ENCODE measurements at places on chromosomes 1 and 21. TPM values are rescaled to one million over a fixed set of nuclear protein-coding genes. Genes with fewer than 3 reads are reported as not detected.

KCNE2 gene
- not detected for total RNA-seq

DNA sequence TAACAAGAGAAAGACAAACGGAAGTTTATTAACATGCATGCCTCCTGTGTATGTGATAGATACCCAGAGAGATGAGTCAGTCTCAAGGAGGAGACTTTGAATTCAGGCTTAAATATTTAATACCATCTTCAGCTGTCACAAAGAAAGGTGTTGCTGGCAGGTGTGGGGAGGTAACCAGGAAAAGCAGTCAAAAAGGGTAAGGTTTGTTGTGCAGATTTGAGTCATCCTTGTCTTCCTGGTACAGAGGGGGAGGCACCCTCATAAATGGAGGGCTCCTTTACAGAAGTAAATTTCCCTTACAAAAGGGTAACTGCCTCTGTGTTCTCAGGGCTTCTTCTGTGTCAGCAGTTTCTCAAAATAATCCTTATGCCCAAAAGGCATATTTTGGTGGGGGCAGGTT is 75.2 kb upstream of the B3GALT5 start:
- H3K36me3 ChIP-seq: no peaks in the 10 kb centered on the region
- no peaks in the 10 kb centered on the region for H3K27me3 ChIP-seq
- DNase-seq: no peak
- H3K27ac ChIP-seq: no peak overlapping the region
- H3K4me1 ChIP-seq: no peaks in the 10 kb centered on the region
- no peak overlapping the region for H3K4me3 ChIP-seq

GSTM1 gene
- not detected for total RNA-seq

NID1 gene
- 46.6 TPM for total RNA-seq

GRCh38 chr1:197663162-197663953 is 111.9 kb downstream of the DENND1B start:
- no peak for DNase-seq
- H3K4me3 ChIP-seq: no peak overlapping the region
- no peak overlapping the region for H3K27ac ChIP-seq
- no peaks in the 10 kb centered on the region for H3K27me3 ChIP-seq
- peaks cover 10% of the 10 kb centered on the region for H3K4me1 ChIP-seq

PCSK9 gene
- total RNA-seq: 25.7 TPM

DNA sequence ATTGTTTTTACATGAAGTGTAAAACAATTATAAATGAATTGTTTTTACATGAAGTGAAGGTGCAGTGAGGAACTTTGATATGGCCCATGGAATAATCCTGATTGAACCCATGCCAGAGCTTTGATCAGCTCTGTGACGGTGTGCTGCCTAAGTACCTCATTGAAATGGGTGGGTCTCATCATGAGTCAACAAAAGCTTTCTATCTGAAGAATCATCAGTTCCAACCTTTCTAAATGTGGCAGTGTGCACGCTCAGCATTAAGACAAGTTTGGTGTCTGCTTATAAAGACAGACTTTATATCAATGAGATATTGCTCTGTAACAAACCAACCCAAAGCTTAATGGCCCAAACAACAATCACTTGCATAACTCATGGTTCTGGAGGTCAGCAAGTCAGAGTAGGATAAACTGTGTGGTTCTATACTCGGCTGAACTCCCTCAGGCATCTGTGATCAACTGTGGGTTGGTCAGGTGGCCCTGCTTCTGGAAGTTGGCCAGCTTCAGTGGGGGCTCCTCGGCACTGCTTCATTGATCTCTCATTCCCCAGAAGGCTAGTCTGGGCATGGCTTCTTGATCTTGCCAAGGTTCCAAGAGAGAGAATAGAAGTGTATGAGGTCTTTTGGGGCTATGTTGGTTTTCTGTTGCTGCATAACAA is 258.0 kb downstream of the LTN1 start:
- no peak overlapping the region for H3K4me3 ChIP-seq
- H3K27me3 ChIP-seq: no peaks in the 10 kb centered on the region
- H3K36me3 ChIP-seq: no peaks in the 10 kb centered on the region
- DNase-seq: no peak

DNA sequence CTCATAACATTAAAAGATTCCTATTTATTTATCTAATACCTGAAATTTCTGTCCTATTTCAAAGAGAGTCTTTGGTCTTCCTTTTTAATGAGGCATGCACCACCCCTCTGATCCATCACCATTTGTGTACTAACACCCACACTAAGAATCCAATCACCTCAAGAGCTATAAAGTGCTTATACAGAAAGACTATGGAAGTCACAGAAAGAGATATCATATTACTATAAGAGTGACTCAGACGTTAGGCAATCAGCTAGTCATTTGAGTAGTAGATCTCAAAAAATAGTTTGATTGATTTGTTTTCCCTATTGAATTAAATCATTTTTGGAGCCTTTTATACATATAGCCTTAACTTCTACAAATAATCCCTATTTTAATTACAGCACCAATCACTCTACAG is 46.1 kb downstream of the NME7 start:
- H3K27me3 ChIP-seq: no peaks in the 10 kb centered on the region
- DNase-seq: no peak
- H3K4me3 ChIP-seq: no peak overlapping the region
- no peaks in the 10 kb centered on the region for H3K4me1 ChIP-seq
- no peaks in the 10 kb centered on the region for H3K36me3 ChIP-seq
- no peak overlapping the region for H3K27ac ChIP-seq

Data from lower lobe of right lung (tissue), 2 donors.